Mesendoderm (in vitro differentiated cells): ENCODE measurements at places on chromosomes 12 and 14.

- no peak for DNase-seq
- no peak overlapping the region for H3K27ac ChIP-seq
- no peaks in the 10 kb centered on the region for H3K36me3 ChIP-seq
- H3K27me3 ChIP-seq: no peaks in the 10 kb centered on the region
- H3K4me1 ChIP-seq: no peaks in the 10 kb centered on the region
Observed at GRCh38 chr12:129103231-129103630, 250.0 kb downstream of the GLT1D1 start.

- no peaks in the 10 kb centered on the region for H3K27me3 ChIP-seq
- DNase-seq: no peak
- no peaks in the 10 kb centered on the region for H3K36me3 ChIP-seq
Observed at GRCh38 chr14:76585616-76586015, 175.7 kb upstream of the VASH1 start.

DNA sequence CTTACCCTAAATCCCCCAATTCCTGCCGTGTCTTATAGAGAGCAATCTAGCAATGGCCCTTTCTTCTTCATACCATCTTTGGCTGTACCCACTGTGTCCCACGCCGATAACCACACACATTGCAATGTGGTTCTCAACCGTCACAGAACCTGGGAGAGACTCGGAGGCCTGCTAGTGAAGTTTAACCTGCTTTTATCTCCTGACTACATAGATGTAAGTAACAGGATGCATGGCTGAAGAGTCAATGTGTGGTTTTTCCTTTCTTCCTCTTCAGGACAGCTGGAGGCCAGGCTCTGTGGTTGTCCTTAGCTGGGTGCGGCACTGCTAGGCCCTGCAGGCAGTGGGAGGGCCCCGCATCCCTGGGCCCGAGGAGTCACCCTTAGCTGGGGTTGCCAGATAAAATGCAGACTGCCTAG lies 51.3 kb downstream of the ZNF664 start:
- no peak for DNase-seq
- no peak overlapping the region for H3K27ac ChIP-seq
- peaks cover 1% of the 10 kb centered on the region for H3K4me1 ChIP-seq
- H3K27me3 ChIP-seq: no peaks in the 10 kb centered on the region
- no peaks in the 10 kb centered on the region for H3K36me3 ChIP-seq

DNA sequence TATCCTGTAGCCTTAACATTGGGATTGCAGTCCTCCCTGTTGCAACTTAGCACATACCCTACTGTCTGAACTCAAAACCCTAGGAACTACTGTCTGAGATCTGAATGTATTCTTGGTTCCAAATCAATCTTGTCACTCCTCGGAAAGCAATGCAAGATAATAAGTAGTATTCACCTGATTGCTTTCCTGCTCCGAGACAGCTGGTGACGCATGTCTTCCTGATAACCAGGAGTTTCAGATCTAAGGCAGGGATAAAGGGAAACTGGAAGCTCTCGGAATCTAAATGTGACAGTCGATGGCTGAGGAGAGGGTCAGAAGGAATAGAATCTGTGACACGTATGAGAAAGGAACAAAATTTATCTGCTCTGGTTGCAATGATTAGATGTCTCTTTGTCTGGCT lies 67.6 kb downstream of the RMST start:
- no peak overlapping the region for H3K27ac ChIP-seq
- H3K27me3 ChIP-seq: no peaks in the 10 kb centered on the region
- no peak overlapping the region for H3K4me3 ChIP-seq
- no peaks in the 10 kb centered on the region for H3K36me3 ChIP-seq

- no peaks in the 10 kb centered on the region for H3K27me3 ChIP-seq
- H3K36me3 ChIP-seq: no peaks in the 10 kb centered on the region
- no peak overlapping the region for H3K27ac ChIP-seq
- peak; percentile 37 for DNase-seq
- H3K4me3 ChIP-seq: no peak overlapping the region
Observed at GRCh38 chr12:124177276-124177950, 117.5 kb upstream of the RFLNA start.

- H3K27me3 ChIP-seq: no peaks in the 10 kb centered on the region
- no peak overlapping the region for H3K4me3 ChIP-seq
- no peaks in the 10 kb centered on the region for H3K36me3 ChIP-seq
- H3K27ac ChIP-seq: no peak overlapping the region
Observed at GRCh38 chr12:108950991-108951739, 69.7 kb downstream of the SVOP start.

DNA sequence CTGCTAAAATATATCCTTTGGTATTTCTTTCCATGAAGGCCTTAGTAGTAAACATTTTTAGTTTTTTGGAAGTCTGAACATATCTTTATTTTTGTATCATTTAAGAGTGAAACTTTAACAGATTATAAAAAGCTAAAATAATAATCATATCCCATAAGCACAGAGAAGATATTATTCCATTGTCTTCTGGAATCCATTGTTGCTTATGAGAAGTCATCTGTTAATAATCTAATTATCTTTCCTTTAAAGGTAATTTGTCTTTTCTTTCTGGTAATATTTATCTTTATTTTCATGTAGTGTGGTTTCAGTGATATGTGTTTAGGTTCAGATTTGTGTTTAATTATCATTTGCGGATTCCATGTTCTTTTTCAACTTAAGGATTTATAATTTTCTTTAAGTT lies 261.7 kb downstream of the MSRB3 start:
- no peaks in the 10 kb centered on the region for H3K27me3 ChIP-seq
- no peak overlapping the region for H3K4me3 ChIP-seq
- H3K4me1 ChIP-seq: no peaks in the 10 kb centered on the region
- H3K27ac ChIP-seq: no peak overlapping the region
- H3K36me3 ChIP-seq: no peaks in the 10 kb centered on the region
- peak; percentile 14 for DNase-seq

DNA sequence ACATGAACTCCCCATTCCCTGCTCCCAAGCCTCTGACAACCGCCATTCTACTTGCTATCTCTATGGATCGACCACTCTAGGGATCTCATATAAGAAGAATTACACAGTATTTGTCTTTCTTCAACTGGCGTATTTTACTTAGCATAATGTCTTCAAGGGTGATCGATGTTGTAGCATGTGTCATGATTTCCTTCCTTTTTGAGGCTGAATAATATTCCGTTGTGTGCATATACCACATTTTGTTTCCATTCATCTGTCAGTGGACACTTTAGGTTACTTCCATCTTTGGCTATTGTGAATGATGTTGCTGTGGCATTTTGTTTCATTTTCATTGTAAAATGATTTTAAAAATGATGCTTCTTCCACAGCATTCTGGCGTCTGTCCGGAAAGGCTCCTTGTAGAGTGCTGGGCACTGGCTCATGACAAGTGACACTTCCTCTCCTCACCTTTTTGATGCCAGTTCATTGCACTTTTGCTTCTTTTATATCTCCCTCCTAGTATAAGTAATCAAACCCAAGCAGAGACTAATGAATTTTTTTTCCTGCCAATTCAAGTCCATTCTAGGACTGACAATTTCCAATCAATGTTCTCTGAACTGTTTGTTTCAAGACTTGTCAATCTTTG lies 39.3 kb downstream of the SCN8A start:
- no peak for DNase-seq
- no peaks in the 10 kb centered on the region for H3K4me1 ChIP-seq
- H3K27me3 ChIP-seq: no peaks in the 10 kb centered on the region
- no peaks in the 10 kb centered on the region for H3K36me3 ChIP-seq
- no peak overlapping the region for H3K27ac ChIP-seq

DNA sequence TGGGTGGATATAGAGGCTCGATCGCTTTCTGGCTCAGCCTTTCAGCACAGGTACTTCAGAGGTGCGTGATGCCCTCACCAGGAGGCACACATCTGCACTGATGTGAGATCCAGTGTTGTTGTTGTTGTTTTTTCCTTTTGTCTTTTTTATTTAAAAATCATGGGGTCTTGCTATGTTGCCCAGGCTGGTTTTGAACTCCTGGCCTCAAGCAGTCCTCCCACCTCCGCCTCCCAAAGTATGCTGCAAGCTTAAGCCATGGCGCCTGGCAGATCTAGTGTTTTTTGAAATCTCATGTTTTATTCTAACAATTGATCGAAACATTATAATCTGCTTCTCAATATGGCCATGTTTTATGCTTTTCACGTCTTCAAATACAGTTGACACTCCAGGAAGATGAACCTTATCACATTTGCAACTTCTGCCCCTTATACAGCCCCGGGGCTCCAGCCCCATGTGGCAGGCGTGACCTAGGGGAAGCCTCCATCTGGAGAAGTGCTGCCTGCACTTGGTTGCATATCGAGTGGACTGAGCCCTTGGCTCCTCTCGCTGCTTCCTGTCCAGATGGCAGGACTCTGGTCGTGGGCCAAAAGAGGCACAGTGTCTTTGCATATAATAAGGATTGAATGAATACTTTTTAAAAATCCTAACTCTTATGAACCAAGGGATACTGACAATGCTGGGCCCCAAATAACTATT lies 71.7 kb downstream of the TRAF3 start:
- no peaks in the 10 kb centered on the region for H3K36me3 ChIP-seq
- DNase-seq: no peak
- H3K27ac ChIP-seq: no peak overlapping the region
- no peaks in the 10 kb centered on the region for H3K4me1 ChIP-seq

- peak; percentile 80 for DNase-seq
- H3K27me3 ChIP-seq: no peaks in the 10 kb centered on the region
- H3K4me1 ChIP-seq: no peaks in the 10 kb centered on the region
- H3K27ac ChIP-seq: no peak overlapping the region
- no peak overlapping the region for H3K4me3 ChIP-seq
Observed at GRCh38 chr14:25406818-25407217, 356.9 kb upstream of the STXBP6 start.

DNA sequence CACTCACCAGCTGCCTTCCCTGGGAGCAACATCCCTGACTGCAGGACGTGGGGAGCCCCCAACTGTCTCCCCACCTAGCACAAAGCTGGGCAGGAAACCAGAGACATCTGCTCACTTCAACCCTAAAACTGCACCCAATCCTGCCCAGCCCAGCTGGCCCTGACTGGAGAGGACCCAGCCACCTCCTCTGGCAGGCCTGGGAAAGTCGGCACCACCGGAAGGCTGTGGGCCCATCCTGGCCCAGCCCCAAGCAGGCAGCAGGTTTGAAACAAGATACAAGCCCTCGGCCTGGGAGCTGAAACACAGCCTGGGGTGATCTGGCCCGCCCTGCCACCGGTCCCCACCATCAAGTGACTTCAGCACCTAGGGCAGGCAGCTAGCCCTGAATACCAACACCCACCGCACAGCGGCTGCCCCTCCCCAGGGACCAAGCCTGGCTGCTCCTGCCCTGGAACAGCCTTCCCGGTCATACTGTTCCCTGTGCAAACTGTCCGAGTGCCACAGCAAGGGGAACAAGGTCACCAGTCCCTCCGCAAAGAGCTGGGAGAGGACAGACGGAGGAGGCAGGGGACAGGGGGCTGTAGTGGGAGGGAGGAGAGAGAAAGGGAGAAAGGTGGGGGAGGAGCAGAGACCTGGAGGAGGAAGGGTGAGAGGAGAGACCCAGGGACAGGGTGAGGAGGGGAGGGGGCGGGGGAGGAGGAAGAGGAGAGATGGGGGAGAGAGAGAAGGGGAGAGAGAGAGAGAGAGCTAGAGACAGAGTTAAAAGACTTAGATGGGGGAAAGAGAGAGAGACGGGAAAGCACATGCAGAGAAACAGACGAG lies 115.7 kb downstream of the RFLNA start:
- H3K27ac ChIP-seq: peak overlapping the region; percentile 65
- H3K36me3 ChIP-seq: no peaks in the 10 kb centered on the region
- H3K4me3 ChIP-seq: no peak overlapping the region
- no peaks in the 10 kb centered on the region for H3K27me3 ChIP-seq
- peak; percentile 59 for DNase-seq

DNA sequence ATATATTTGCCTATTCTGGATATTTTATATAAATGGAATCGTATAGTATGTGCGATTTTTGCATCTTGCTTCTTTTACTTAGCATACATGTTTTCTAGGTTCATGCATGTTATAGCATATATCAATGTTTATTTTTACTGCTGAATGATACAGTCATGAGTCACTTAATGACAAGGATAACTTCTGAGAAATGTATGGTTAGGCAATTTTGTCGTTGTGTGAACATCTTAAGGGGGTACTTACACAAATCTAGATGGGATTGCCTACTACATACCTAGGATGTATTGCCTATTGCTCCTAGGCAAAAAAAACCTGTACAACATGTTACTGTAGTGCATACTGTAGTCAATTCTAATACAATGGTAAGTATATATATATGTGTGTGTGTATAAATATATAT lies 8.8 kb downstream of the USP15 start:
- H3K27me3 ChIP-seq: no peaks in the 10 kb centered on the region
- no peak overlapping the region for H3K4me3 ChIP-seq
- no peaks in the 10 kb centered on the region for H3K36me3 ChIP-seq
- DNase-seq: no peak
- no peak overlapping the region for H3K27ac ChIP-seq
- H3K4me1 ChIP-seq: no peaks in the 10 kb centered on the region

DNA sequence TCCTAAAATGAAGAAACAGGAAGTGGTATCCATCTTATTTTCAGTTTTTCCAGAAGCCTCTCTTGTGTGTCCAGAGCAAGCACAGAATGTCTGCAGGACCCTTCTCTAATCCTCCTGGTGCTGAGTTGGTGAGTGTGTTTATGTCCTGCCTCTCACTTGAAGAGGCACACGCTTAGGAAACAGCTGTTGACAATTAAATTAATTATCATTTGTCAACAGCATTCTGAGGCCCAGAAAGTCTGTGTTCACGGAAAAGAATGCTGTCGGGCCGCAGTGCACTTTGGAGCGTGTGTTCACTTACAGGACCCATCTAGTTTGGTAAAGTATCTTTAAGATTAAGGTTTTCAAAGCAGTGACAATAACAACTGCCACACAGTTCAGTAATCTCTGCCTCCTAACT lies 70.5 kb downstream of the LMNTD1 start:
- no peaks in the 10 kb centered on the region for H3K36me3 ChIP-seq
- DNase-seq: no peak
- no peaks in the 10 kb centered on the region for H3K27me3 ChIP-seq
- no peak overlapping the region for H3K27ac ChIP-seq
- no peak overlapping the region for H3K4me3 ChIP-seq

DNA sequence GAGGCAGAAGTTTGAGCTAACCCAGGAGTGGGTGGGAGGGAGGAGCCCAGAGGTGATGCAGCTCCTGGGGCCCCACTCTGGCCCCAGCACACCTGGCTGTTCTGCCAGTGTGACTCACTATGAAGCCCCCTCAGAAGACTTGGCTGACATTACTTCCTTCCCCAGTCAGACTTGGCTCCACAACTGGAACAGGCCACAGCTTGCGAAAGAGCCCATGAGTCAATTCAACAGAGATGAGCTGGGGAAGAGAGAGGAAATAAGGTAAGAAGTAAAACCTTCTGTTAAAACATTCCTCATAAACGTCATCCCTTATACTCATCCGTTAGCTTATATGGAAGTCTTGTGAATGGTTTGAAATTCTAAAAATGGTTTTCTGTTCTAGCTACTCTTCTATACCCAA lies 245.9 kb downstream of the ADAMTS20 start:
- no peaks in the 10 kb centered on the region for H3K36me3 ChIP-seq
- H3K4me1 ChIP-seq: no peaks in the 10 kb centered on the region
- H3K4me3 ChIP-seq: no peak overlapping the region
- no peaks in the 10 kb centered on the region for H3K27me3 ChIP-seq

DNA sequence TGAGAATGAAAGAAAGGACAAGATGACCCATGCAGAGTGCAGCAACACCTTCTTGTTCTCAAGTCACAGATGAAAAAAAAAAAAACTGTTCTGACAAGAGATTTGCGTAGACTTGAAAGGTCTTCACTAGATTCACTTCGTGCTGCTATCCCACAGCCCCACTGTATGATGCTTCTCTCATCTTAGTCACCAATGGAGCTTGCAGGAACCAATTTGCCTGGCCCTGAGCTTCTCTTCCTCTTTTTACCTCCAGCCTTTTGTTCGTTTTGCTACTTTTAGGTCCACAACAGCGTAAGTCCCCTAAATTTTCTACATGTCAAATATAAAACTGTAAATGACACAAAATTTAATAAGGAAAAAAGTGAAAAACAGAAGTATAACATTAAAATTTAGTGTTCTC lies 107.9 kb upstream of the NAP1L1 start:
- no peak for DNase-seq
- no peaks in the 10 kb centered on the region for H3K27me3 ChIP-seq
- no peak overlapping the region for H3K27ac ChIP-seq
- no peaks in the 10 kb centered on the region for H3K36me3 ChIP-seq
